NCI-H1930 (cell line): ENCODE measurements at places on chromosomes 12 and 14.

DNA sequence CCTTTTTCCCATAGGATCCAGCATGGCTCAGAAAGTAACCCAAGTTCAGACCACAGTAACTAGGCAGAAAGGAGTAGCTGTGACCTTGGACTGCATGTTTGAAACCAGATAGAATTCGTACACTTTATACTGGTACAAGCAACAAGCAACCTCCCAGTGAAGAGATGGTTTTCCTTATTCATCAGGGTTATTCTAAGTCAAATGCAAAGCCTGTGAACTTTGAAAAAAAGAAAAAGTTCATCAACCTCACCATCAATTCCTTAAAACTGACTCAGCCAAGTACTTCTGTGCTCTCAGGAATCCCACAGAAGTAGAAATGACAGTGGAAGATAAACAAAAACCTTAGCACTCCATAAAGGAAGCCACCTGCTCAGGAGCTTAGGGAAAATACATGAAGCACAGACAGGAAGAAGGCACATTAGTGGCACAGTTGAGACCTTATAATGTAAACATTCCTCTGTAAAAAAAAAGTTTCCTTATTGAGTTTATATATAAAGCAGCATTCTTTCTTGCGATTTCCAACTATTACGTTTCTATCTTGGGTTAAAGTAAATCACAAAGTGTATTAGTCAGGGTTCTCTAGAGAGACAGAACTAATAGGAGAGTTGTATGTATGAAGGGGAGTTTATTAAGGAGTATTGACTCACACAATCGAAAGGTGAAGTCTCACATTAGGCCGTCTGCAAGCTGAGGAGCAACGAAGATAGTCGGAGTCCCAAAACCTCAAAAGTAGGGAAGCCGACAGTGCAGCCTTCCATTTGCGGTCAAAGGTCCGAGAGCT is 398.4 kb downstream of the DAD1 start:
- no peak for DNase-seq

GRCh38 chr12:98228683-98229539 is 286.5 kb upstream of the TMPO start:
- DNase-seq: no peak

DNA sequence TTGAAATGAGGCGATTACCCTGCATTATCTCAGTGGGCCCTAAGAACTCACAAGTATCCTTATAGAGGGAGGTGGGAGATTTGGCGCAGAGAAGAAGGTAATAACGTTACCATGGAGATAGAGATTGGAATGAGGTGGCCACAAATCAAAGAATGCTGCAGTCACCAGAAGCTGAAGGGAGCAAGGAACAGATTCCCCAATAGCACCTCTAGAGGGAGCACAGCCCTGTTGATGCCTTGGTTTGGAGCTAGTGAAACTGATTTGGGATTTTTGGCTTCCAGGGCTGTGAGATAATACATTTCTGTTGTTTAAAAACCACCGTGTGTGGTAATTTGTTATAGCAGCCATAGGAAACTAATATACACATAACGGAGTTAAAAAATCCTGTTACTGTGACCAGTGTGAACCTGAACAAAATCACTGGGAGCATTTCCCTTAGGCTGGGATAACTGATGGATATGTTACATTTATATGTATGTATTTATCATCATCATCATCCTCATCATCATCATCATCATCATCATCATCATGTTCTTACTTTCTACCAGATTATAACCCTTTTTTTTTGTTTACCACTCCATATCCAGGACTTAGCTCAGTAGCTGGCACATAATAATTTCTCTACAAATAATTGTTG is 100.3 kb downstream of the LIN7A start:
- DNase-seq: no peak

DNA sequence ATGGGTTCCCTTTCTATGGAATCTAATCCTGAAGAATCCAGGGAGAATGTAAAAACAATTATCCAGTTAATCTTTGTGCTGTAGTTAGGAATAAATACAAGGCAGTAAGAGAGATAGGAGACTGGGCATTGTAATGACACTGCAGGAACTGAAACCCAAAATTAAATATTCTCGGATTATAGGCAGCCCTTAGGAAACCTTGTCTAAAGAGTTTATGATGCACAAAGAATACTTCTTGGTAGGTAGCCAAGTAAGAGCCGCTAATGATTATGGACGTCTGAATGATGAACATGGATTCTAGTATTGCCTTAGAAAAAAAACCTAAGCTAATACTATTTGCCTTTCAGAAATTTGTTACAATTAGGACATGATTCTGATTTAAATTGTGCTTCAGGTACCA is 165.4 kb upstream of the LRIG3 start:
- no peak for DNase-seq

GRCh38 chr14:37223947-37224474 is 26.3 kb downstream of the MIPOL1 start:
- no peak for DNase-seq

GRCh38 chr14:32201816-32202490 is at the start of gene RNU6-7:
Gene RNU6-7, plus strand, starts transcription at chr14:32202045.
- peak; percentile 69 for DNase-seq

- DNase-seq: no peak
These were observed 31.1 kb downstream of the SYNE3 start for GRCh38 chr14:95485222-95485819.

DNA sequence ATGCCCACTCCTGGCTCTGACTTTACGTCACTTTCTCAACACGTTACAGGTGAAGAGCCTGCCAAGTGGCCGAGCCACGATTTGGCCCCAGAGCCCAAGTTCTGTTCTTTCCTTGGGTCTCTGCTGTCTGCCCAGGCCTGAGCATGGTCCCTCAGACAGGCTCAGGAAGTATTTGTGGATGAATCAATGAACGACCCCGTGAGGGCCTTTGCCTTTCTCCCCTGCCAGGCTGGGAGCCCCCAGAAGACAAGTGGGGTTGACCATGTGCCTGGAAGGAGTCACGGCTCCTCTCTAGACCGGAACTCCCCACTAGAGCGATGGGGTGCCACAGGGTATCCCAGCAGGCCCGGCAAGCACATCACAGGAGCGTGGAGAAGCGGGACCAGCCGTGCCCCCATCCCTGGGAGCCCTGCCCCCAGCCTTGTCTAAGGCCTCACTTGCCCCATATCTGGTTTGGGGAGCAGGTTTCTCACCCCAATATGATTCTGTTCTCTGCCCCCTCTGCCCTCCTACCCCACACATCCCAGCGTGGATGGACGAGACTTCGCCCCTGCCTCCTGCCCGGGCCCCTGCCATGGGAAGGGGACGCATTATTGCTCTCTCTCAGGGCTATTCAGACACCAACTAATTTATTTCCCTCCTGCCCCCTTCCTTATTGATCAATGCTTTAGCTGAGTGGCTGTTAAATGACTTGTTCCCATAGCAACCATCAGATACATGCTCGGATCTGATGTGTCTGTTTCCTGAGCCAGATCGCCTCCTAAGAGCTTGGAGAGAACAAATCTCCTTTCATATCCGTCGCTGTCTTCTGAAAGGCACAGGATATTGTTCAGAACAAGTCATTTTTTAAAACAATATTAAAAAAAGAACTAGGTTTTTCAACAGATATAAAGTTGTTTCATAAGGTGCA is 69.0 kb downstream of the DIO3 start:
- no peak for DNase-seq

- DNase-seq: peak; percentile 16
These were observed at the start of gene PTGER2 for GRCh38 chr14:52313903-52314594. Gene PTGER2, plus strand, starts transcription at chr14:52314312. Its CDS starts 237 bp downstream, at chr14:52314549.

DNA sequence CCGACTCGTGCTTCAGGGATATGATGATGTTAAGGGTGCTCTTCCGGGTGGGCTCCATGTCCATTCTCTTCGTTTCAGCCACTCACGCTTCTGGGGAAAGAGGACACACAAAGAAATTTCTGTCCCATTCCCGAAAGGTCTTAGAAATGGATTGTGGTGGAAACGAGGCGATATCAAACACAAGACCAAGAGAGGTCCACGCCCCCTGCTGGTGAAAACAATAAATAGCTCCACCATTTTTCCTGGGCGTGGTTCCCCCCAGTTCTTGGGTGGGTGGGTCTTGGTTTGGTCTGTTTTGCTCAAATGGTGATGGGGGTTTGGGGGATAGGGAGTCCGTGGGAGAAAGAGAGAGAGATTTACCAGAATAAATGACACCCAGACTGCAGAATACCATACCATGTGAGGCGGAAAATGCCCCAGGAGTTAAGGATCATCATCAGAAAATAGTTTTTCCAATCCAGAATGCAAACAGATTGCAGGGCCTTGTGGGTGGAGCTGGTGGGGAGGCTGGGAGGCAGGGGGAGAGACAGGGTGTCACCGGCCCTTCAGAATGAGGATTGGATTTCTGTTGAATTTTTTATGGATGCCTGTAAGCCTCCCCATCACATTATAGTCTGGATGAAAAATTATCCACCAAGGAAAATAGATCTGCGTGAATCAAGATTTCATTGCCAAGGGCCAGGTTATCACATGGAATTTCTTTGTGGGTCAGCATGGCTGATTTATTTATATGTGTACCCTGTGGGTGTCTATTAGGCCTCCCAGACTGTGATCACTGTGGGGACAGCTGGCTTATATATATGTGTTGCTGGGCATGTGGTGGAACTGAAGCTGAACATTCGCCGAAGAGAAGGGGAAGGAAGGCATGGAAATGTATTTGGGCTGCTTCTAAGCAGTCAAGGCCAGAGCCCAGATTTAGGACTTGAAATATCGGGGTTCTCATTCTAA is 55.8 kb downstream of the SRRM4 start:
- DNase-seq: peak; percentile 28

DNA sequence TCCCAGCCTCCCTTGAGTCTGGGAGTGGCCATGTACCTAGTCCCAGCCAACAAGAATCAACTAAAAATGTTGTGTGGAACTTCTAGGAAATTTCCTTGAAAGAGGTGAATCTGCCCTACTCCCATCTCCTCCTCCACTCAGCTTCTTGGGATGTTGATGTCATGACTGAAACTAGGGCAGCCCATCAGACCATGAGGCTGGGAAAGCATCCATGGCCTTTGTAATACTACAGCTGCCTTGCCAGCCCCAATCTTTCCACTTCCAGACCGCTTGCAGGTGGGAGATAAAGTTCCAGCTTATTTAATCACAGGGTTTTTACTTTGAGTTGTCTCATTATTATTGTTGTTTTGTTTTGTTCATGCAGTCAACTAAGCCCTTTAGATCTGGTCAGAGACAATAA is 170.3 kb upstream of the LMNTD1 start:
- DNase-seq: no peak

GRCh38 chr12:106248846-106249371 is 1.1 kb upstream of the CKAP4 start:
- no peak for DNase-seq

- no peak for DNase-seq
These were observed 25.7 kb downstream of the TRAF3 start for GRCh38 chr14:102802834-102803523.

- DNase-seq: no peak
These were observed 35.6 kb downstream of the DGLUCY start for GRCh38 chr14:91149462-91149861.

DNA sequence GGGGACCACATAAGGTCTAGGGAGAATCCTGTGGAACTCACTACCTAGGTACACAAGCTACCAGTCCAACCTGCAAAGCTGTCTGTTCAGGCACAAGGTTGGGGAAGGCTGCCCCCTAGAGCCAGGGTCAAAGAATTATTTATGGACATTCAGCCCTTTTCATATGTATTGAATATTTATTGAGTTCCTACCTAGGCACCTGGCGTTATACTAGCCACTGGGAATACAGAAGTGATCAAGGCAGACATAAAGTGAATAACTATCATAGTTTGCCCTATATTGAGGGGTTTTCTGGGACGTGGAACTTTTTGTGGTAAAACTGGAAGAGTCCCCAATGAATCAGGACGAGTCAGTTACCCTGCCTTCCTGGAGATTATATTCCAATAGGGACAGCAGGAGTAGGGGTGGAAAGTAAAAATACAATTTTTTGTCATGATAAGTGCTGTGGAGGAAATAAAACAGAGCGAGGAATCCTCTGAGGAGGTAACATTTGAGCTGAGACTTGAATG is 5.8 kb upstream of the SLC48A1 start:
- DNase-seq: peak; percentile 62

GRCh38 chr14:80564051-80564450 is 352.7 kb upstream of the DIO2 start:
- DNase-seq: no peak

DNA sequence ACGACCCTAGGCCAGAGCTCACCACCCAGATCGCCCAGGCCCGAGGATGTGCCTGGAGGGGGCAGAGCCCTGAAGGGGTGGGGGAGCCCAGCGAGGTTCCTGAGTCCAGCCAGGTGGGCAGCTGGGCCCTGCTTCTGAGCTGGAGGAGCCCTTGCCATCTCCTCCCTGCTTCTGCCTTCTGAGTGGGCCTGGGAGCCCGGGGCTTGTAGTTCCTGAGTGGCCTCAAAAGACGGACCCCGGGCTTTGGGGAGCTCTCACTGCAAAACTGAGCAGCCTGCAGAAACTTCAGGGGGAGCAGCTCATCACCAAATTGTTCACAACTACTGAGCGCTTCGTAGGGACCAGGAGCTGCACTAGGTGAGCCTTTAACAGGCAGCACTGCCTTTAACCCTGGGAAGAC is 112.1 kb downstream of the NCOR2 start:
- no peak for DNase-seq

GRCh38 chr14:88064841-88065240 is 59.9 kb downstream of the GPR65 start:
- DNase-seq: no peak

DNA sequence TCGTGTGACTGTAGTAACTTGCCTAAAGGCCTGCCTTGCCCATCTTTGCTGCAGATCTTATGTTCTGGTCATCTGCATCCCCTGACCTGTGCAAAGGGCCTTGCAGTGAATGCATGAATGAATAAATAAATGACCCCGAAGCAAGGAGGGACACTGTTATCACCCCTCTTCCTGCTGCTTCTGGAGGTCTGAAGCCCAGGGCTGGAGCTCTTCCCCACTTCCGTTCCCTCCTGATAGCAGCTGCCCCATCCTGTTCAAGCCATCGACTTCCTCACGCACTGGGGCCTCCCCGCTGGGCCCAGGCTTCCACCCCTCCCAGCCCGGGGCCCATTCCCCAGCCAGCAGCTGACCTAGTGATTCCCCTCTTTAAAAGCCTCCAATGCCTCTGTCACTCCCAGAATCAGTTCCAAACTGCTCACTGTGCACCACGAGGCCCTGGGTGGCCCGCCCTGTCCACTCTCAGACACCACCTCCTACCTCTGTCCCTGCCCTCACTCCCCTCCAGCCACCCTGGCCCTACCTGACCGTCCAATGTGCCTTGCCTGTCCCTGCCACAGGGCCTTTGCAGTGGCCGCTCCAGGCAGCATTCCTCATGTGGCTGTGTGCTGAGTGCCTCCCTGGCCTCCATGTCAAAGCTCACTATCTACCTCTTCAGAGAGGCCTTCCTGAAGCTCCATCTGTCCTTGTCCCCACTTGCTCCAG is 78.6 kb downstream of the SCARB1 start:
- no peak for DNase-seq
